Renal cortex interstitium (tissue), 15 donors: ENCODE measurements at places on chromosomes 6 and 20. TPM values are rescaled to one million over a fixed set of nuclear protein-coding genes. Genes with fewer than 3 reads are reported as not detected.

GRCh38 chr6:56944661-56945060 lies 10.2 kb upstream of the BEND6 start:
- DNase-seq = no peak

DNA sequence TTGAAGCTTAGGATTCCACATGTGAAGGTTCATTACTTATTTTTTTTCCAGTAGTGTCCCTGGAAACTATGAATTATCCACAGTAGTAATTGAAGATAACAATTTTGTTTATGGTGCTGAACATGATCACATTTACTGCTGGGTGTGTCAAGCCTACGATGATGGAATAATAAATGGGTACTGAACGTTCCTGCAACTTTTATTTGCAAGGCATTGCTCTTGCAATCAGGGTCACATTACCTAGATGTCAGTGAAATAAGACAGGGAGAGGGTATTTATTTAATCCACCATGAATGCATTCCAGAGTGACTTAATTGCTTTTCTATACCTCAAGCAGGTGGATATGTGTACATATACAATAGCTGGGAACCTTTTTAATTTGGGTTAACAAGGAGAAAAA lies 27.0 kb upstream of the MLIP start:
- DNase-seq = no peak

DNA sequence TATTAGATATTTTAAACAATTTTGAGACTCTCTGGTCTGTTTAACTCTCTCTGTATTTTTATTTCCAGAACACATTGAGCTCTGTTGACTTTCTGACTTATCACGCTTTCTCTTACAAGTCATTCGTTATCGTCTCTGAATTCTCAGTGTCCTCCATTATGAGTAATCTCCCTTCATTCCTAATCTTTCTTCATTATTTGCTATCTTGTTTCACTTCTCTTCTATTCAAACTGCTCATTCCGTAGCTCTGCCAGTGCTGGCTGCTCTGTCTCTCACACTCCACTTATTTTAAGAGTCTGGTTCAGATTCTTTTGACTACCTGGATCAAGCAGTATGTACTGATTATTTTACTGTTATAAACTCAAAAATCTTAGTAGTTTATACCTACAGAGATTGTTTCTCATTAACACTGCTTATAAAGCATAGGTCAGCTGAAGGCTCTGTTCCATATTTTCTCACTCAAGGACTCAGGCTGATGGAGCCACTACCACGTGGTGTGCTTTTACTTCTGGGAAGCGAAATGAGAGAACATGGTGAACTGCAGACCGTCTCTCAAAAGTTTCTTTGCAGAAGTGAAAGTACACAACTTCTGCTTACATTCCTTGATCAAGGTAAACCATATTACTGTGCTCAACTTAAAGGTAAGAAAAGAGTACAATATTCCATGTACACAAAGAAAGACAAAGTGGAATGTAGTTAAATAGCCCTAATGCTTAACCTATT lies 485.2 kb downstream of the GRIK2 start:
- DNase-seq = no peak

GRCh38 chr6:169205176-169206160 lies 48.2 kb downstream of the THBS2 start:
- no peak for DNase-seq

- no peak for DNase-seq
Observed at GRCh38 chr6:127951172-127951917, 50.5 kb upstream of the THEMIS start.

- no peak for DNase-seq
Observed at GRCh38 chr6:33008944-33009861, at the start of gene HLA-DOA. Gene HLA-DOA (minus strand): TSS chr6:33009591.

DNA sequence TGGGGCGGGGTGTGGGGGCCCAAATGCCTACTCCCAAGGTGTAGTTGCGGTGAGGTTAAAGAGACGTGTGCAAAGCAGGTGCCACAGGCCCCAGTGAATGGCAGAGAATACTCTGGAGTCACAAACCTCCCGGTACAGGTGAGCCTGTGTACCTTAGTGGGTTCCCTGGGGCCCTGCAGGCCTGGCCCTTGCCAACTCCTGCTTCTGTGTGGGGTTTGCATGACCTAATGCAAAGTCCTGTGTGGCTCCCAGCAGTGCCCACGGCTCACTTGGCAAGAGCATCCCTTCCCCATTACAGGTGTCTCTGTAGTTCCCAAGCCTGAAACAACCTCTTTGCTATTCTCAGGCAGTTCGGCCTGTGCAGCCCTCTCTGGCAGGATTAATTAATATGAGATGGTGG lies 17.5 kb downstream of the SPDEF start:
- DNase-seq = no peak

DNA sequence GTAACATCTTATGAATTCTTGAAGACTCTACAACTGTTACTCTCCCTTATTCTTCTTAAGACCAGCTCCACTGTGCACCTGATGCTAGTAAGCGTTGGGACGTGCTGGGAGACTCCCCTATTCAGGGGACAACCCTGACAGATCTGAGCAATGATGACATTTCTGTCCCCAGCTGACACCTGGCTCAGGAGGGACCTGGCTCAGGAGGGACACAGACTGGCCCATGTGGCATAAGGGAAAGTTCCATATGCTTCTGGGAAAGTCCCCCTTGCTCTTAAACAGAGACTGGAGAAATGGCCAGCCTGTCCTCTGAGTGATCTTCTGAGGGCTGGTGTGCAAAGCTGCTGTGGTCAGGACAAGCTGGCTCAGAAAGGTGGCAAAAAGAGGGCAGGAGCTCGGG lies 10.0 kb upstream of the CD93 start:
- no peak for DNase-seq

GRCh38 chr6:10759312-10759839 lies 11.8 kb downstream of the TMEM14B start:
- no peak for DNase-seq

DNA sequence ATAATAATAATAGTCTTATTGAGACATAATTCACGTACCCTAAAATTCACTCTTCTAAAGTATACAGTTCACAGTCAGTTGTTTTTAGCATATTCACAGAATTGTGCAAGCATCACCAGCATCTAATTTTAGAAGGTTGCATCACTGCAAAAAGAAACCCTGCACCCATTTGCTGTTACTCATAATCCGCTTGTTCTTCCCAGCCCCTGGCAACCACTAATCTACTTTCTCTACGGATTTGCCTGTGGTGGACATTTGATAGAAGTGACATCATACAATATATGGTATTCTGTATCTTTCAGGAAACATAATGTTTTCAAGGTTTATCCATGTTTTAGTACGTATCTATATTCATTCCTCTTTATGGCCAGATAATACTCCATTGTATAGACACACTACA lies 41.5 kb upstream of the FAM184A start:
- no peak for DNase-seq

Gene NEURL2
- polyA plus RNA-seq = 7.5 TPM

- DNase-seq = no peak
Observed at GRCh38 chr20:18166241-18166881, 28.7 kb downstream of the KAT14 start.

GRCh38 chr6:46674410-46674809 lies 13.3 kb upstream of the TDRD6 start:
- DNase-seq = no peak

Gene SLC2A4RG
- 124 TPM for polyA plus RNA-seq

GRCh38 chr6:11848852-11849731 lies 70.5 kb upstream of the ADTRP start:
- DNase-seq = no peak

GRCh38 chr20:15976047-15976736 lies 597.1 kb downstream of the KIF16B start:
- DNase-seq = no peak

- no peak for DNase-seq
Observed at GRCh38 chr6:67717281-67717680, 917.8 kb upstream of the ADGRB3 start.

DNA sequence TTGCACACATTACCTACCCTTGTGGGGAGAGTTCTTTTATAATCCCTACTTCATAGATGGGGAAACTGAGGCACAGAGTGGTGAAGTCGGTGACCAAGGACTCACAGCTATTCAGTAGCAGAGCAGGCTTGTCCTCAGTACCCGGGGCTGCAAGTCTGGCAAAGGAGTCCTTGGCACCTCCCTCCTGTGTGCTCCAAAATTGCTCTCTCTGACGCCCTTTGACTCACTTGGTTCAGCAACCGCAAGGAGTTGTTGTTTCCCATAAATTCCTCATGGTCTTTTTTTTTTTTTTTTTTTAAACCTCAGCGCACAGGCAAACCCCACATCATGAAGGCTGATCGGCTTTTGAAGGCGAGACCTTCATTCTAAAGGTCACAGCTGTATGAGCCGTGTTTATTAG lies 143.2 kb downstream of the CEBPB start:
- no peak for DNase-seq
